ENCODE measurements at places on chromosomes 1 and 21. TPM values are rescaled to one million over a fixed set of nuclear protein-coding genes. Genes with fewer than 3 reads are reported as not detected.
A peak's percentile ranks its signal among the peaks of the same experiment; 100 is the strongest.

DNA sequence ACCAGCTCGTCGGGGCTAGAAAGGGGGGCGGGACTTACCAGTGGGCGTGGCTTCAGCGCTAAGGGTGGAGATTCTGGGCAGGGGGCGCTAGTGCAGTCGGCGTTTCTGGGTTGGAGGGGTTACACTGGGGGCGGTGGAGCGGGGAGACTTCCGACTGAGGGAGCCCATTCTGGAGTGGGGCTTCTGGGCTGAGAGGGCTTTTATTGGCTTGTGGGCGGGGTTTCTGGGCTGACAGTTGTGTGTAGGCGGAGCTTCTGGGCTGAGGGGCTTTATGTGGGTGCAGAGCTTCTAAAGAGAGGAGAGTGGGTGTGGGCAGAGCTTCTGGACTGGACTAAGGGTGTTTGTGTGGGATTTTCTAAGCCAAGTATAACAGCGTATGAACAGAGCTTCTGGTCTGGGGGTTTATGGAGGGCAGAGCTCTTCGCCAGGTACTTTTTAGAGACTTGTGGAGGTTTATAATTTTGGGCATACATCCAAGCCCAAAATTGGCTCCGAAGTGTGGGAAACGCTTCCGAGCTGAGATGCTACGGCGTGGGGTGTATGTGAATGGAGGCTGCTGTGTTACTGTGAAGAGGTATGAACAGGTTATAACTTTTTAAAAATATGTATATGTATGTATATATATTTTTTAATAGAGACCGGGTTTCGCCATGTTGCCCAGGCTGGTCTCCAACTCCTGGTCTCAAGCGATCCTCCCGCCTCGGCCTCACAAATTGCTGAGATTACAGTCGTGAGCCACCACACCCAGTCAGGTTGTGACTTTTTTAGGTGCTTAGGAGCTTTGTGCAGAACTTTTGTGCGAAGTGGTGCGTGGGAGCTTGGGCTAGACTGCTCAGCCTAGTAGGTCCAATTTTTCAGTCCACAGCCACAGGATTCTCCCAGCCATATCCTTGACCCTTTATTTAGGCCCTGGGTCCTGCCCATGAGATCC is 825 bp downstream of the TMEM39B start:
- no peak for DNase-seq

DNA sequence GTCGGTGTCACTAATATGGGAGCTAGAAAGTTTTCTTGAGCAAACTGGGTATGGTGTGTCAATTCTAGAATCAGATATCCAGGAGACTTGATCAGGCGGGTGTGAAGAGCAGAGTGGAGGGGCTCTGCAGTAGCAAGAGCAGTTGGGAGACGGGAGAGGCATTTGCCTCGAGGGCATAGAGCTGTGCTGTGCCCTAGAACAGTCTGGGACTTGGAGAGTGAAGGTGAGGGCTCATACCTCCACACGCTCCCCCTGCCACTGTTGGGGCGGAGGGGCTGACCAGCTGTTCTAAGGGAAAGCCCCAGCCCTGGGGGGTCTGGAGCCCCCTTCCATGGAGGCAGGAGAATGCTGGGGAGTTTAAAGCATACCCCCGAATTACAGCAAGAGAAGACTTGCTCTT is 33.8 kb downstream of the SIM2 start:
- no peak for DNase-seq

The CNR2 gene
- total RNA-seq = not detected

DNA sequence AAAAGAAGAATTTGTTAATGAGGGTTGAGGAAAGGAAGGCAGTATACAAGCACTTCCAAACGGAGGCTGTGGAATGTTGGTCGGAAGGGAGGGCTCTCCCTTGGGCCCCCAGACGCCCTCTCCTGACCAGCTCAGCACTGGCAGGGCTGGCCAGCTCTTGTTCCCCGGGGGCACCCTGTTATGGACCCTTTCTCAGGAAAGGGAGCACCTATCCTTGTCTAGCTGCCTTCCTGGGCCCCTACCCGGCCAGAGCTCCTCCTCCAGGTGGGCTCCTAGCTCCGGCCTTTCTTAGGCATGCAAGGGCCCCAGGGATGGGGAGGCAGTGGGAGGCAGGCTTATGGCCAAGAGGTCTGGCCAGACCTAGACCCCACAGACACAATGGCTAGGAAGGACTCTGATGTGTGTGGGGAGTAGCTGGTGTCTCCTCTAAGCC is 926 bp downstream of the BLACAT1 start:
- DNase-seq = no peak

DNA sequence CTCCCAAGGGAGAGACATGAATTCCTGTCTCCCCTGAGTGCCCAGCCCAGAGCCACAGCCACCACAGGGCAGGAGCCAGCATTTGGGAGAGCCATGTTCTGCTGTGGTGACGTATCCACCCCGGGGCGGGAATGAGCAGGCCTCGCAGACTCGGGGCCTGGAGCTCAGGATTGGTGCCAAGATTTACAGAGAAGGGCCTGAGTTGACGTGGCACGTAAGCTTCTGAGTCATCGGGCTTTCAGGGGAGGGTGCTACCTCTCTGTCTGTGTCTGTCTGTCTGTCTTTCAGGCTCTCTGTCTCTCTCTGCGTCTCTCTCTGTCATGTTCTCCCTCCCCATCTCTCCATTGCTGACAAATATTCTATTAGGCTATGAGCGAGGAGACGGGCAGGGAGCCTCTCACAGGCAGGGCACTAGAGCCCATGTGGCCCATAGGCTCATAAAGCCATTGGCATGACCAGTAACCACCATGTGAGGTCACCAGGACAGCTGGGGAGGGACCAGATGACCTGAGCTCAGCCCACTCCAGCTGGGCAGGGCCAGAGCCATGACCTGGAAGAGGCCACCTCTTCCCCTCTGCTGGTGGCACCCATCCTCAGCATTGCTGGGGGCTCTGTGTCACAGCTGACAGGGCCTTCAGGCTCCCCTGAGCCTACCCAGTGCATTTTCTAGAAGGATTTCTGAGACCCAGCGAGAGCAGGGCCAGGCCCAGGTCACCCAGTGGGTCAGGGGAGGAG is 300.0 kb upstream of the VAMP3 start:
- DNase-seq = peak; percentile 84

The PCNT gene
- total RNA-seq = 28.5 TPM

DNA sequence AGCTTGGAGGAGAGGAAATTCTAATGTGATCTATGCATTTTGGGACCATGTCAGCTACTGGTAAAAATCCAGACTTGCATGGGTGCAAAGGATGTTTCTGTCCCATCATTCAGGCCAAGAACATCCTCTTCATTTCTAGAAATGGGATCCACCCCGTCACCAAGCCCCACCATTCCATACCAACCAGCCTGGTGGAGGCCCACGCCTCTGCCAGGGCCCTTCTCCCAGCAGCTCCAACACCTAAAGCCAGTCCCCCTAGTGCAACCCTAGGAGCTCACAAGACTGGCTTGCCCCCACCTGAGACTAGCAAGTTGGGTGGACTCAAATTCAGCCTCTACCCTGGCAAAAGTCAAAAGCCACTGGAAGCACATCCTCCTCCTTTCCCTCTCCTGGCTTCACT is 1.9 kb downstream of the ARHGEF11 start:
- no peak for DNase-seq

DNA sequence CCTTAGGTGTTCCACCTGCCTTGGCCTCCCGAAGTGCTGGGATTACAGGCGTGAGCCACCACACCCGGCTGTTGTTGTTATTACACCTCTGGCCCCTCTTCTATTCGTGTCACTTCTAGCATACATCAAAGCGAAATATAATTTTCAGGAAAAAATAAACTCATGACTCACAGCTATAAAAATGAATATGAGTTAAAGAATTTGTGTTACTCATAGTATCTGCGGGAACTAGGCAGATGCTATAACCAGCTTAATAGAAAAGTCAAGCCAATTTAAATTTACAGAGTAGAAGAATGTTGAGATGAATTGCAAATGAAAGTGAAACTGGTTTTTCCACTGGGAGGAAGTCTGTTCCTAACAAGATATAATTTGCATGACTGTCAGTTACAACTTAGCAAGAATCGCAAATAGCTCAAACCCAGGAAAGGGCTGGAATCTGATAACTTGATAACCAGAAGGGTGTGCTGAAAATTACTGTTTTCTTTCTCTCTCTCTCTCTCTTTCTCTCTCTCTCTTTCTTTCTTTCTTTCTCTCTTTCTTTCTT is 11.2 kb downstream of the OR2W3 start:
- DNase-seq = no peak

GRCh38 chr21:45825219-45825618 is 156.4 kb upstream of the COL6A1 start:
- DNase-seq = peak; percentile 22

The BPNT1 gene
- total RNA-seq = 25.5 TPM

The SEMA4A gene
- 49.3 TPM for total RNA-seq

DNA sequence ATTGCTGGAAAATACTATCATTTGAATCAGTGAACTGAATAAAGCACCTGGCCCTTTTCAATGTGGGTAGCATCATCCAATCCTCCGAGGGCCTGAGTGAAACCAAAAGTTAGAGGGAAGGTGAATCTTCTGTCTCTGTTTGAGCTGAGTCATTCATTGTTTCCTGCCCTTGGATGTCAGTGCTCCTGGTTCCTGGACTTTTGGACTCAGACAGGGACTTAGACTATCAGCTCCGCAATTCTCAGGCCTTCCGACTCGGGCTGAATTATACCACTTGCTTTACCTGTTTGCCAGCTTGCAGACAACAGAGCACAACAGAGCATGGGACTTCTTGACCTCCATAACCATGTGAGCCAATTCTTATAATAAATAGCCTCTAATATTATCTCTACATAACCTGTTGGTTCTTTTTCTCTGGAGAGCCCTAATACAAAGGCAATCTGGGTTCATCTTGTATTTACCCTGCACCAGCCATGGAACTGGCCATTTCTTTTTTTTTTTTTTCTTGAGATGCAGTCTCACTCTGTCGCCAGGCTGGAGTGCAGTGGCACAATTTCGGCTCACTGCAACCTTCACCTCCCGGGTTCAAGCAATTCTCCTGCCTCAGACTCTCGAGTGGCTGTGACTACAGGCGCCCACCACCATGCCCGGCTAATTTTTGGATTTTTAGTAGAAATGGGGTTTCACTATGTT is 19.2 kb upstream of the VASH2 start:
- DNase-seq = no peak

DNA sequence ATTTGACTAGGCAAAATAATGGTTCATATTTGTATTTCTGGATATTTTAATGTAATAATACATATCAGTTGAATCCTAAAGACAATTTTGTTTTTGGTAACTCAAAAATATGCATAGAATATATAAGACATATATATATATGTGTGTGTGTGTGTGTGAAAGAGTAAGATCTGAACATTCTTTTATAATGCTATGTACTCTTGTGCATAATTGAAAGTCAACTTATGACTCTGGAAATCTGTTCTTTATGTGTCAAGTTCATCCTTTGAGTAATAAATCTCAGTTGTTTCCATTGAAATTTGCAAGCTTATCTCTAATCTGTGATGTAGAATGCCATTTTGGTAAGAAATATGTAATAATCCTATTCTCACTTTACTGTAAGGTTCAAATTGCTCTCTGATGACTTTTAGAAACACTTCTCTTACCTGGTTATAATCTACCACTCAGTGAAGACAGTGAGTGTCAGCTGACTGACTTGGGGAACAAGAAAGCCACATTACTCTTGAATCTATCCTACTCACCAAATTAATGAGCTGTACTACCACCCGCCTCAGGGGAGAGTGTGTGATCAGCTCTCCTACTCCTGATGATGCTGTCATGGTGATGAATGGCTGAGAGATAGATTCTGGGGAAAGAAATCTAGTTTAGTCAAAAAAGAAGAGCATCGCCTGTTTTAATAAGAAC is 15.0 kb upstream of the NEK7 start:
- no peak for DNase-seq

DNA sequence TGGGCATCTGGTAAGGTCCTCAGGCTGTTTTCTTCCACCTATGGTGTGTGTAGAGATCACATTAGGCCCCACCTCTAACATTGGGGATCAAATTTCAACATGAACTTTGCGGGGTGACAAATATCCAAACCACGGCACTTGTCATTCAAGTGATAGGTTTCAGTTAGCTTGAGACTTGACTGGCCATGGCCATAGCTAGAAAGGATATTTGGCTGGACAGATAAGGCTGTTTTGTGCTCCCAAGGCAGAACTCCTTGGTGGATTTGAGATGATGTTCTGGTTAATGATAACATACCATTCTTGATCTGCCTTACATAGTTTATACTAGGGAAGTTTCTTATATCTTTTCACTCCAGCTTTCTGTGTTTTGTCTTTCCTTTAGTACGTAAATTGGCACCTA is 48.5 kb downstream of the CELF3 start:
- no peak for DNase-seq

The DNALI1 gene
- 11.5 TPM for total RNA-seq

The CCDC18 gene
- 3.8 TPM for total RNA-seq

The CTSE gene
- 25.3 TPM for total RNA-seq

DNA sequence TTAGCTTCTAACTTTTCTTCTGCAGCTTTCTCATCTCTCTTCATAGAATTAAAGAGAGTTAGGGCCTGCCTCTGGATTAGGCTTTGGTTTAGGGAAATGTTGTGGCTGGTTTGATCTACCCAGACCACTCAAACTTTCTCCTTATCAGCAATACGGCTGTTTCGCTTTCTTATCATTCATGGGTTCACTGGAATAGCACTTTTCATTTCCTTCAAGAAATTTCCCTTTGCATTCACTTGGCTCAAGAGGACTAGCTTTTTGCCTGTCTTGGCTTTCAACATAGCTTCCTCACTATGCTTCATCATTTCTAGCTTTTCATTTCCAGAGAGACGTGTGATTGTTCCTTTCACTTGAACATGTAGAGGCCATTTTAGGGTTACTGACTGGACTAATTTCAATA is 59.6 kb downstream of the AKT3 start:
- no peak for DNase-seq

The PDE4DIP gene
- 46.2 TPM for total RNA-seq

GRCh38 chr21:20942523-20942922 is 55.7 kb upstream of the NCAM2 start:
- DNase-seq = no peak

- no peak for DNase-seq
Measured at GRCh38 chr1:199669916-199670315, 357.6 kb upstream of the NR5A2 start.

The LCE1A gene
- total RNA-seq = not detected
